Mucosa of descending colon (tissue), 3 donors: ENCODE measurements at places on chromosomes 1 and 21.

GRCh38 chr1:192914696-192915095 is 105.9 kb downstream of the RGS2 start:
- no peak for DNase-seq

- no peak for DNase-seq
Observed at GRCh38 chr1:96978901-96979300, 257.3 kb downstream of the PTBP2 start.

DNA sequence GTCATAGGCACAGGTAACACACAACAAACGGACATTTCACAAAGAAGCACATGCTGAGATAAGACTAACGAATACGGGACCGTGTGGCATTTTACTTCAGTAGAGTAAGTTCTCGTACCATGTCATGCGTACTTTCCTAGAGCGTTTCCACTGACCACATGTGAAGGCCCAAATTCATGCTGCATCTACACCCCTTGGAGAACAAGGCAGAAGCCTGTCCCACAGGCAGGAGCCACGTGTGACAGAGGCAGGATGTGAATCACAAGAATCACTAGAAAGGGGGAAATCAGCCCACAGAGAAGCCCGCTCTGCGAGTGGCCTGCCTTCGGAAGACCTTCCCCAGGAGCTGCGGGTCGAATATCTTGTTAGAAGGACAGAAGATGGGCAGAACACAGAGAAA is 41.8 kb downstream of the URB1 start:
- no peak for DNase-seq

DNA sequence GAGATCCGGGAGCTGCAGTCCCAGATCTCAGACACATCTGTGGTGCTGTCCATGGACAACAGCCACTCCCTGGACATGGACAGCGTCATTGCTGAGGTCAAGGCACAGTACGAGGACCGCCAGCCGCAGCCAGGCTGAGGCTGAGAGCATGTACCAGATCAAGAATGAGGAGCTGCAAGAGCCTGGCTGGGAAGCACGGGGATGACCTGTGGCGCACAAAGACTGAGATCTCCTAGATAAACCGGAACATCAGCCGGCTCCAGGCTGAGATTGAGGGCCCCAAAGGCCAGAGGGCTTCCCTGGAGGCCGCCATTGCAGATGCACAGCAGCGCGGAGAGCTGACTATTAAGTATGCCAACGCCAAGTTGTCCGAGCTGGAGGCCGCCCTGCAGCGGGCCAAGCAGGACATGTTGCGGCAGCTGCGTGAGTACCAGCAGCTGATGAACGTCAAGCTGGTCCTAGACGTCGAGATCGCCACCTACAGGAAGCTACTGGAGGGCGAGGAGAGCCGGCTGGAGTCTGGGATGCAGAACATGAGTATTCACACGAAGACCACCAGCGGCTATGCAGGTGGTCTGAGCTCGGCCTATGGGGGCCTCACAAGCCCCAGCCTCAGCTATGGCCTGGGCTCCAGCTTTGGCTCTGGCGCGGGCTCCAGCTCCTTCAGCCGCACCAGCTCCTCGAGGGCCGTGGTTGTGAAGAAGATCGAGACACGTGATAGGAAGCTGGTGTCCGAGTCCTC is 25.5 kb downstream of the ETV3L start:
- DNase-seq: peak; percentile 78

GRCh38 chr1:222084996-222085395 is 343.1 kb upstream of the DUSP10 start:
- DNase-seq: no peak

- no peak for DNase-seq
Observed at GRCh38 chr1:232891071-232891470, 59.3 kb upstream of the NTPCR start.

- no peak for DNase-seq
Observed at GRCh38 chr21:32869459-32869858, 97.9 kb upstream of the PAXBP1 start.

- DNase-seq: no peak
Observed at GRCh38 chr21:28632755-28633408, 359.8 kb downstream of the LTN1 start.

DNA sequence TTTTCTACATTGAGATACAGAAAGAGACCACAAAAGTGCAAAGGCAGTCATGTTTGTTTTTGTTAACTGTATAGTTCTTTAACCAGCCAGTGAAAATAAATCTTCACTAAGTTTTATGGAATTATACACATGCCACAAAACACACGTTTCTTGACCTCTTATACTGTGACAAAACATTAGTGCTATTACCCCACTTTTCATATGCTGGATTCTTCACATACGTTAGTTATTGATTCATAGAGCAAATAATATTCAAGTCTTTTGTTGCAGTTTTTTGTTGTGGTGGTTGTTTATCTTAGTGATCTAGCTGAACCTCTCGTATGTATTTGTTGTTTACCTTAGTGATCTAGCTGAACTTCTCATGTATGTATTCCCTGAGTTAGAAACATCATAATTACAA is 28.0 kb downstream of the LYPLAL1 start:
- DNase-seq: no peak

GRCh38 chr1:167678838-167679237 is 42.9 kb upstream of the MPZL1 start:
- no peak for DNase-seq

DNA sequence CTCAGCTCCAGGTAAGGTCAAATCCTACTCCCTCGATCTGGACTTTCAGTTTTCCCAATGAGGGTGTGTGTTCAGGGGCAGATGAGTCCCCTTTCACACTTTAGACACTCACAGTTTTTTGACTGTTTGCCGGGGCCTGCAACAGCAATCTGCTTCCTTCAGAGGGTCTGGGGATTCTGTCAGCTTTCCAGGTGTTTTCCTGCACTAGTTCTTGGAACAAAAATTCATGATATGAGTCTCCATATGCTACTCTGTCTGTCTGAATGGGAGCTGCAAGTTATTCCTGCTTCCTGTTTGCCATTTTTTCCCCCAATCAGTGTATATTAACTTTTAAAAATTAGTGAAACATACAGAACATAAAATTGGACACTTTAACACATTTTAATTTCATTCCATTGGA is 24.3 kb downstream of the CYP4B1 start:
- no peak for DNase-seq

DNA sequence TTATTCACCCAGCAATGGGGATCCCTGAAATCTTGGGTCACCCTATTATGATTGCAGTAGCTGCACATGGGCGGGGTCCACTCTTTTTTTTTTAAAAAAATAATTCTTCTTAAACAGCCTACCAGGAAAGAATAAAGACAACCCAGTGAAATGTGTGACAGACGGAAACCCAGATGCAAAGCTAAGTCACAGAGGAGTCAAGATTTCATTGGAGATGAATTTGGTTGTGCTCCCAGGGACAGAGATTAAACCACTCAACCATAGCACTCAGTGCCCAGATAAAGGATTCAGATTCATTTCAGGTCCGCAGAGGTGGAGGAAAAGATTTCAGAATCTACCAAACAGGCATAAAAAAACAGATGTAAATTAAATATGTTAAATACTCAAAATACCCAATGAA is 583.5 kb upstream of the ZP4 start:
- DNase-seq: no peak

DNA sequence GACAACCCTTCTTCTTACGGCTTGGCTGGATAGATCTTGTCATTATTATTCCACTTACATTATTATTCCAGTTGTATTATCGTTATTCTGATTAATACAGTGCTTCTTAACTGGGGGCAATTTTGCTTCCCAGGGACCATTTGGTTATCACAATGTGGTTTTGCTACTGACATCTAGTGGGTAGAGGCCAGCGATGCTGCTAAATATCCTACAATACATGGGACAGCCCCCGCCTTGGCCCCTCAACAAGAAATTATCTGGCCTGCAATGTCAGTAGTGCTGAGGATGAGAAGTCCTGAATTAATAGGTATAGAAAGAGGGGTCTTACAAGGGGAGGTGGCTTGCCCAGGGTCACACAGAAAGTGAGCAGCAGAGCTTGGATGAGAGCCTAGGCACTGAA is 105.6 kb downstream of the PTPRU start:
- no peak for DNase-seq

DNA sequence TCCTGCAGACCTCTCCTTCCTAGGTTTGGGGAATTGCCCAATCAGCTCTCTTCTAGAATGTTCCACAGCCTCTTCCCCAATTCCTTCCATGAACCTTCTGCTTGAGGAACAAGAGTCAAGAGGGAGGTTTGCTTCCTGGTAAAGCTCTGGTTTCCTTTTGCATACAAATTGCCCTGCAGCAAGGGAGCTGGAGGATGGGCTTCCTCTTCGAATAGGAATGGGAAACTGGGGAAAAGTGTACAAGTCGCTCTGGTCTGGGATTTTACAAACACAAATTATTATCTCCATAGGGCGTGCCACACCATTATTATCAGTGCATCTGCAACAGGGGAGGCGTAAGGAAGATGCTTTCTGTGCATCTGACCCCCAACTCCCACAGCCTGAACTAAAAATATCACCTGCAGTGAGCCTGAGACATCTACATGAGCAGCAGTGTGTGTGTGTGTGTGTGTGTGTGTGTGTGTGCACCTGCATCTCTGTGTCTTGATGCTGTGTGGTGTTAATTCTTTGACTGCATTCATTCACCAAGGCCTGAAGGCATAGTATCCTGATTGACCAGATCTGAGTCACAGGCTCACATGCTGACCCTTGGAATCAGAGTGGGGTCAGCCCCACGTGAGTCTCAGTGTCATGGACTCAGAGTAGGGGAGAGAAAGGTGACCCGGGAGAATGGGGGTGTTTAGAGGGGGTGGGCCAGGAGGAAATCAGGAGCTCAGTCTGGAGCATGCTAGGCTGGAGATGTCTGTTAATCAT is 272.9 kb downstream of the KAZN start:
- no peak for DNase-seq

- no peak for DNase-seq
Observed at GRCh38 chr1:174018565-174018964, 3.6 kb downstream of the RC3H1 start.

- DNase-seq: no peak
Observed at GRCh38 chr1:58762806-58763205, 21.0 kb downstream of the JUN start.

DNA sequence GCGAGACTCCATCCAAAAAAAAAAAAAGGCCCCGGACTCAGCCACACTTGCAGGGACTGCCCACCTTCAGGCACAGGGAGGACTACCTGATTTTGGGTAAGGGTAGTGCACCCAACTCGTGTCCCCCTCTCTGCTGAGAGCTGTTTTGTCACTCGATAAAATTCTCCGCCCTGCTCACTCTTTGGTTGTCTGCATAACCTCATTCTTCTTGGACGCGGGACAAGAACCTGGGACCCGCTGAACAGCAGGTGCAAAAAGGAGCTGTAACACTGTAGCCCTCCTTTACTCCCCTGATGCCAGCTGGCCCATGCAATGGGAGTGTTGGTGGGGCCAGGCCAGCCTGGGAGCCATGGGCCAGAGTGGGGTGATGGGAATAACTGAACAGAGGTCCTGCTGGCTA is 10.6 kb downstream of the S100B start:
- DNase-seq: no peak

- DNase-seq: no peak
Observed at GRCh38 chr1:166087734-166088571, 78.8 kb downstream of the FAM78B start.

DNA sequence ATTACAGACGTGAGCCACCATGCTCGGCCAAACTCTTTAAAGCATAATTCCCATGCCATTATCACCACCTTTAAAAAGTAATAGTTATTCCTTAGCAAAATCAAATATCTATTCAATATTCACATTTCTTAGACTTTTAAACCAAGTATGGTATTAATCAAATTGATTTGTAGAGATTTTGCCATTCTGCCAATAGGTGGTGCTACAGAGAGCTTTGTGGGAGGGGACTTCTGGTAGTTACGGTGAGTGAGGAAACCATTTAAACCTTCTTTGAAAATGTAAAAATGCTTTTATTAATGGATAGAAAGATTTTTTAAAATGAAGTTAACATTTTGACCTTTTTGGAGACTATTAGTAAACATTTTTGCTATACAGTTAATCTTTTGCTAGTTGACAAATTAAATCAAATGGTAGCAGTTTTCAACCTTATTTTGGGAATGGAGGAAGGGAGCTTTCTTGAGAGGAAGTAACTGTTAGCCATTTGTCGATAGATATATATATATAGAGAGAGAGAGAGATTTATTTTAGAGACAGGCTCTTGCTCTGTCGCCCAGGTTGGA is 19.3 kb downstream of the IARS2 start:
- DNase-seq: no peak

GRCh38 chr1:112882271-112882744 is 73.7 kb downstream of the SLC16A1 start:
- no peak for DNase-seq

GRCh38 chr1:25520446-25521061 is 22.9 kb upstream of the LDLRAP1 start:
- DNase-seq: peak; percentile 82

- DNase-seq: no peak
Observed at GRCh38 chr1:21794656-21795055, 11.7 kb upstream of the USP48 start.

GRCh38 chr21:38166173-38166535 is 90.6 kb upstream of the KCNJ15 start:
- DNase-seq: no peak

DNA sequence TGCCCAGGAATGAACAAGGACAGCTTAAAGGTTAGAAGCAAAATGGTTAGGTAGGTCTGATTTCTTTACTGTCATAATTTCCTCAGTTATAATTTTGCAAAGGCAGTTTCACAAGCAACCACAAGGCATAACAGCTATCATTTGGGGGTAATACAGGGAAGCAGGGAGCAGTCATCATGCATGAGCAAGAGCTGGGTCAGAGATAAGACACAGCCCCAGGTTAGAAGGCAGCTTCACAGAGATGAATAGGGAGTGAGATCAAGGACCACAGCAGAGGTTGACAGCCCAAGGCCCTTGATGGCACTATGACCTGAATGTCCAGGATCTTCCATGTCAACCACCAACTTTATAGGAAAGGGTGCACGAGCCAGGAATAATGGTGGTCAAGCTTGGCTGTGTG is 9.0 kb upstream of the CSRP1 start:
- no peak for DNase-seq

DNA sequence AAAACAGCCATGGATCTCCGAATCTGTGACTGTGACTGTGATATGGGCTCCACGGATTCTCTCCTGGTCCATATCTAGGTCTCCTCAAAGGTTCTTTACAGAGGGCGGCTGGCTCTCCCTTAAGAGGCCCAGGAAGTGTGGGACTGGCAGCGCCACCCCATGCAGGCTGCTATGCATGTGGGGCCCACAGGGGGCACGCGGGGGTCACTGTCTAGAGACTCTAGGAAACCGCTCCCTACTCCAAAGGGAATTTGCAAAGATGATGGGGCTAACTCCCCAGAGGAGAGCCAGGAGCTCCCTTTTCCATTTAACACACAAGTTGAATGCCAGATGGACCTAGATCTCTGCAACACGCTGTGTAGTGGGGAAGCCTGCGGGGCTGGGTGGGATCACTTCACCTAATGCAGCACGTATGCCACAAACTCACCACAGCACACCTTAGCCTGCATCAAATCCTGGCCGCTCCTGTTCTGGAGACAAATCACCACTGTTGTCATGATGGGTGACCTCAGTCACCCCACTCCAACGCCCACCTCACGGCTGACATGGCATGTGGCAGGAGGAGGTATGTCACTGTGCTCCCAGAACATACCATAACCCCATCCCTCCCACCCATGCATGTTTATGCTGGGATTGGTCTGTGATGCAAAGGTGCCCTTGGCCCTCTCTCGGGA is 61.7 kb downstream of the SLC45A1 start:
- DNase-seq: no peak

- no peak for DNase-seq
Observed at GRCh38 chr1:5915587-5916571, 76.3 kb downstream of the NPHP4 start.
